ENCODE measurements at places on chromosomes 4 and X.

GRCh38 chr4:42627885-42628646 is 28.8 kb downstream of the ATP8A1 start:
- peak; percentile 24 for DNase-seq

DNA sequence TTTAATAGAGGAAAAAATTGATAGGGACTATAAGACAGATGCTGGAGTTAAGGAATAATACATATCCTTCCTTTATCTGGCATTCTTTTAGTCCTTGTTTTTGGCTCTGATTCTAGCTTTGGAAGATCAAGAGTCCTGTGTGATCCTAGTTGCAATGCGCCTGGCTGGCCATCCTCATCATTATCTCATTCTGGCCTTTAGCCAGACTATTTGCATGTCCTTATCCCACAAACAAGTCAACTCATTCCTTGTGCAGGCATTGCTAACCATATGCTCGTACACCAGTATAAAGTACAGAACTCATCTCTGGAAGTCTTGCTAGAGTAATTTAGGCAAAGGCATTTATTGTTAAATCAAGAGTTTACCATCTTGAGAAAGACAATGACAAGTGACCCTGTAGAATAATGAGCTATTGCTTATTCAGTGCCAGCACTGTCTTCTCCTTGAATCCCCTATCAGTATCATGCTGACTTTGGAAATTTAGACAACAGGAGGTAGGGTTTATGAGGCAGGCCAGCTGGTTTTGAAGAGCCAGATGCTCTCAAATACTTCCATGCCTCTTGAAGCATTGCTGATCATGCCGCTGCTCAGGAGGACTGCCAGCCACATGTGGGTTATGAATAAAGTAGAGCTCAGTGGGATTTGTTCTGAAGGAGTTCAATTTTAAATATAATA is 1730.3 kb upstream of the TENM3 start:
- no peak for DNase-seq

DNA sequence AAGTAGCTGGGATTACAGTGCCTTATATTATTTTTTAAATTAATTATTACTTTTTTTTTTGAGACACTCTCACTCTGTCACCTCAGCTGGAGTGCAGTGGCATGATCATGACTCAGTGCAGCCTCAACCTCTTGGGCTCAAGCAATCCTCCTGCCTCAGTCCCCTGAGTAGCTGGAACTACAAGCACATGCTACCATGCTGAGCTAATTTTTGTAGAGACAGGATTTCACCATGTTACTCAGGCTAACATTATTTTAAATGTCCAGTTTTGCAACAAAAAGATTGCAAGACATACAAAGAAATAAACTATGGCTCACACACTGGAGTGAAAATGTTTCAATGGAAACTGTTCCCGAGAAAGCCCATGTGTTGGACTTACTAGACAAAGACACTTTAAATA is 59.2 kb downstream of the MND1 start:
- DNase-seq, result no peak

DNA sequence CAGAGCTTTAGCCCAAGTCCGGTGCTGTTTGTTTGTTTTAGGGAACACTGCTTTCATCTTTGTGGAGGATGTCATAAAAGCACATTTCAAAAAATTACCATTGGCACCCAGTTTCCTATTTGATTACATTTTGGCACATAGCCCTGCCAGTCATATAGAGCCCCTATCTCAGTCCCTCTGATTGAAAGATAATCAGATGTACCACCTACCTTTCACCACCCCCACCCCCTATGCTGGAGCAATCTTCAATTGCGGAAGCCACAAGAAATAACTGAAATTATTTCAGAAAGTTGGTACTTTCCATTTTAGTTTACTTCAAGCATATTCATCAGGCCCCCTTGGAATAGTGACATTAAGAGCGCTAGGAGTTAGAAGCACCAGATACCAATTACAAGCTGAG is 136.7 kb upstream of the RPL34 start:
- no peak for DNase-seq

GRCh38 chr4:110005461-110006056 is 92.9 kb downstream of the EGF start:
- no peak for DNase-seq

GRCh38 chrX:96433409-96434077 is 251.1 kb upstream of the DIAPH2 start:
- no peak for DNase-seq

- no peak for DNase-seq
Observed at GRCh38 chrX:119518371-119518770, 46.8 kb downstream of the STEEP1 start.

DNA sequence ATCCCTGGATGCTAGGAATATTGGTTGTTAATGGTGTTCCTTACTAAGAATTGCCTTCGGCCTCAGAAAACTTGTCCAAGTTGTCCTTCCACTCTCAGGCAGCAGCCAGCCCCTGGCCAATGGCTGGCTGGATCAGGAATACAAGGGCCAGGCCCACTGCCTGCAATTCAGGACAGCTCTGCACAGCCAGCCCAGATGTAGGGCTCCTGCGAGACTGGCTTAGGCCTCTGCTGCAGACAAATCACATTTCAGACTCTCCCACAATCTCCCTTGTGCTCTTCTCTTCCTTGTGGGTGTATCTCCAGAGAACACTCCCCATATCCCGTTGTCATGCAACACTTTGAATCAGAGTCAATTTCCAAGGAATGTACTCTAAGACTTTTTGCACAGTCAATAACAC is 747.6 kb upstream of the FTHL17 start:
- no peak for DNase-seq

- peak; percentile 60 for DNase-seq
Observed at GRCh38 chr4:108030332-108030731, 40.6 kb downstream of the HADH start.

GRCh38 chr4:39256436-39256835 is 74.1 kb downstream of the WDR19 start:
- DNase-seq, result no peak

GRCh38 chr4:48127682-48128404 is 6.2 kb downstream of the TXK start:
- peak; percentile 60 for DNase-seq

DNA sequence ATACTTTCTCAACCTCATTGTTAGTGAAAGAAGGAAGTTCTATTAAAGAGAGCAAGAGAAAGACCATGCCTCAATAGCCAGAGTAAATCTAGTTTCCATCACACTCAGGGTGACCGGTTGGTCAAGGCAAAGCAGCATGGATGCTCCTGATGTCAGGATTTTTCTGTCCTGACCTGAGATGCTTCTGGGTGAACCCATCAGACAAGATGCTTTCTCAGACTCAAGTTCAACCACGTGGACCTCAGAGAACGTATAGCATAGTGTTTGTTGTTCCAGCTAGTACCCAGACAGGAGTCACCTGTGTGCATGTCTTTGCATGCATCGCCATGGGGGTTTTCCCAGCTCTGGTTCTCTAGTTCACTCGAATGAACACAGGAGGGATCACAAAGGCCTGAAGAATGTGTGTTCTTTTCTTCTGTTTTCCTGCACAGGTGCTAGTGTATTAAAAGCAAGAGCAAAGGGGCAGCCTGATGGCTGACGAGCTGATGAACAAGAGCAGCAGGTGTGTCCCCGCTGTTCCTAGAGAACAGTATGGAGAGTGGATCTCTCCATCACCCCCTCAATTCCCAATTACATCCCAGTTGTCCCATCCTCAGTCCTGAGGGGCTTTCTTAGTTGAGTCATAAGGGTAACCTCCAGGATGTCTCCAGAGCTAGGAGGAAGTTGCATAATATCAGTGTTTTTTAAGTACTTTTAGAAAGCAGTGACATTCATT is 110.5 kb upstream of the ENPP6 start:
- DNase-seq, result no peak

GRCh38 chr4:114320126-114320525 is 278.5 kb upstream of the UGT8 start:
- no peak for DNase-seq

DNA sequence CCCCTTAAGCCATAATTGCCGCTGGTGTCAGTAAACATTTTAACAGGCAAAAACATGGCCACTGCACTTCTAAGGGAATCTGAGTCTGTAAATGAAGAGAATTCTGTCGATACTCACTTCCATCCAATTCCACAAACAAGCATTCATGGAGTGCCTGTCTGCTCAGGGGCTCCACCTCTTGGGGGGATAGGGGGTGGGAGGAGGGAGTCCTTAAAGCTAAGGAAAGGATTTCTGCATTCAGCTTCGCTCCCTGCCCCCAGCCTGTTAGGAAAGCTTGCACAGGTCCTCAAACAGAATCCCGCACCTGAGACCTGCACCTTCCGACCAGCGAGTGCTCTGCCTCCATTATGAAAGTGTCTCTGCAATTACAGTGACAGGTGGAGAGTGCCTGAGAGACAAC is 130.2 kb upstream of the KIT start:
- DNase-seq, result no peak

GRCh38 chrX:41541386-41541785 is 94.2 kb downstream of the NYX start:
- DNase-seq, result no peak

DNA sequence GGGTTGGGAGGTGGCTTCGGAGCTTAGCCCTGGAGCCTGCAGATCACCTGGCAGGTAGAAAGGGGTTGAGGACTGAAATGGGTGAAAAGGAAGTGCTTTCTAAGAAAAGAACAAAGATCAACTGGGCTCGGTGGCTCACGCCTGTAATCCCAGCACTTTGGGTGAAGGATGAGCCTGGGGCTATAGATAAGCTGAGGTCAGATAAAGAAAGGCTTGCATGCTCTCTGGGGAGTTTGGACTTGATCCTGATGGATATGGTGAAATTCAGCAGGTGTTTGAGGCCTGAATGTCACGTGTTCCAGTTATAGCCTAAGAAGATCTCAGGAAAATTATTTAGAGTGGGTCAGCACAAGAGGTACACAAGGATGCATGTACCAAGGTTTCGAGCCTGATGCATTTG is 40.8 kb downstream of the SLC34A2 start:
- DNase-seq, result no peak

DNA sequence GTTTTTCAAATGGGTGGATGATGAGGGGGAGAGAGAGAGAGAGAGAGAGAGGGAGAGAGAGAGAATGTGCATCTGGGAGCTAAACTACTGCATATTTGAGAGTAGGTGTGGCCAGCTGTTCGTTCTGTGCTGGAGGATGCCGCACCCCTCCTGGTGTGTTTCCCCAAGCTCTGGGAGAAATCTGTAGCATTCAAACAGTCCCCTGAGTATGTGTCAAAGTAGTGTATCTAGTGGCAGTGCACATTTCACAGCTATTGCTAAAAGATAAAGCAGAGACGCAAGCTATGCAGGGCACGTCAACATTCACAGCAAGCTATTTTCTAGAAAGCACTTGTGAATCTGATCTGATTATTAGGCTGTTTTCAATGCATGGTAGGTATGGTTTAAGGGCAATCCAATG is 83.5 kb upstream of the LIMCH1 start:
- DNase-seq, result no peak

DNA sequence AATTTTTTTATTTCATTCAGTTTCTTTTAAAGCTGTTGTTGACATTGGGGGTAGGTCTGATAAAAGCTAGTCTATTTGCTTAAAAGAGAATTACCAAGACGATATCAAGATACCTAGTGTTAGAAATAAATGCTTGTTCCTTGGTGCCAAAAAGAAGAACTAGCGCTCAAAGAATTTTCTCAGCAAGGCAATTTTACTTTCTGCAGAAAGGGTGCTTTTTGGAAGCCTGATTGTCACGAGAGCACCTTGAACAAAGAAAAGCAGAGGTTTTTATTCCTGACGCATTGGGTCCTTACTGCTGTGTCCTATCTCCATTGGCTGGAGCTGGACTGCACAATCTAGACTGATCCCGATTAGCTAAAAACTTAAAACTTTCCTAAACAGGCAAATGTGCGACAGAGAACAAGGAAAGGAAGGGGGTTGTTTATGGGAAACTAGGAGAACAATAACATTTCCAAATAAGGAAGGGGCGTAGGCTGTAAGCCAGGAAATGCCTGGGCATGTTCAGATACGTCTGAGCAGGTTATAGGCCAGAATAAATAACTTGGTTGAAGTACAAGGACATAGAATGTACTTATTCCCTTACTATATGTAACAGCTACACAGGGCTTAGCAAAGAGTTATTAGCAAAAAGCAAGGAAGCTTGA is 50.3 kb upstream of the STPG2 start:
- no peak for DNase-seq

- no peak for DNase-seq
Observed at GRCh38 chr4:141309874-141310273, 89.2 kb downstream of the ZNF330 start.

DNA sequence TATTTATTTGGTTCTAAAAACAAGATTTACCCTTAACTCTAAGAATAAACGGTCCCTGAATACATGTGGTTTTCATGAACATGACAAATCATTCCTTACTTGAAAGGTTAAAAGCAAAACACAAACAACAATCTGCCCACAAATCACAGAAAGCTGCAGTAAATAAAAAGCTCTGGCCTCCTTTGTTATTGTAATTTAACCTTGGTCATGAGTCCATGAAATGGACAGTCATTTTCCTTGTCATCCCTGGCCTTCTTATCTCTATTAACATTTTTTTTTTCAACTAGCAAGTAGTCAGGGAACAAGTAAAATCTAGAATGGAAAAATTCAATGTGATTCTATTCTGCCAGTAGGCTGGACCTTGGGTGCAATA is 92.7 kb downstream of the SCD5 start:
- DNase-seq, result no peak

DNA sequence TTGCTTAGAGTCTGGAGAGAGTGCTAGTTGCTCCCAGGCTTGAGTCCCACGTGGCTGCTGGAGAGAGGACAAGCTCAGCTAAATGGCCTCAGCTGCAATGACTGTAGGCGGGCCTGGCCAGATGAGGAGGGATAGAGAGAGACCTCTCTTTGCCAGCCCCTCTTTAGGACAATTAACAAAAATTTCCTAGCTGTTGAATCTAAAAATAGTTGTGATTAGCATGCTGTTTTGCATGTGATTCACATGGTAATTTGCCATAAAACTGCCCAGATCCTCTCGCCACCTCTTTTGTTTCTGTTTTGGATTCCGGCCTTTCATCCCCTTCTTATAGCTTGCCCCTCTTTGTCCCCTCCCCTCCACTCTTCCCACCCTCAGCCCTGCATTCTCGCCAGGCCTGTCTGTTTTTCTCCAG is 28.9 kb upstream of the PRPS1 start:
- DNase-seq, result no peak

DNA sequence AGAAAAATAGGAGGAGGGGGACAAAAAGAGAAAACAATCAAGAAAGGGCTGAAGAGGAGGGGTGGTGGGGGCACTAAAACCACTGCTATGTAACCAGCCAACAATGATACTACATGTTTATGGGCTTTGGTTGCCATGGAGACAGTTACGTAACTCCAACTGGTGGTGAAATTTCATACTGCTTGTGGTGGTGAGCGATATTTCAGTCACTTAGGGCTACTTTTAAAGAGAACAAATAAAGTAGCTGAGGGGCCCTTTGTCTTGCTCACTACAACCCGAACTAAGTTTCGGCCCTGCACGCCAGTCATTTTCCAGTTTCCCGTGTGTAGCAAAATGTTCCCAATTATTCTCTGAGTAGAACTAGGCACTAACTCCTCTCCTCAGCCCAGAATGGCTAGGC is 275.2 kb upstream of the EDA2R start:
- no peak for DNase-seq

GRCh38 chrX:17154001-17154400 is 207.5 kb downstream of the REPS2 start:
- no peak for DNase-seq

DNA sequence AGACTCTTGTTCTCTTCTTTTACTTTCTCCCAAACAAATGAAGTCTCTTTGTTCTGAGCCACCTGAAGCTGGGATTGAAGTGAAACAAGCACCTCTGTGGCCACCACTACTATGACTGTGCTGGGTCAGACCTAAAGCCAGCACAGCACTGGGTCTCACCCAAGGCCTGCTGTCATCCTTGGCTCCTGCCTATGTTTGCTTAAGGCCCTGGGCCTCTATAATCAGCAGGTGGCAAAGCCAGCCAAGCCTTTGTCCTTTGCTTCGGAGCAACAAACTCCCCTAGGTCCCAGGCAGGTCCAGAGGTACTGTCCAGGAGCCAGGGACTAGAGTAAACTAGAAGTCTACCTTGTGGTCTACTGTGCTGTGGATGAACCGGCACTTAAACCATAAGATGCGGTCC is 220.6 kb upstream of the ARSJ start:
- no peak for DNase-seq

Data from effector CD4-positive, alpha-beta T cell (primary cell).